Cortex of kidney (tissue), 1 donor: ENCODE measurements at places on chromosomes 3 and 15.

- DNase-seq: no peak
These were observed 52.4 kb downstream of the PRKCI start for GRCh38 chr3:170274641-170275040.

DNA sequence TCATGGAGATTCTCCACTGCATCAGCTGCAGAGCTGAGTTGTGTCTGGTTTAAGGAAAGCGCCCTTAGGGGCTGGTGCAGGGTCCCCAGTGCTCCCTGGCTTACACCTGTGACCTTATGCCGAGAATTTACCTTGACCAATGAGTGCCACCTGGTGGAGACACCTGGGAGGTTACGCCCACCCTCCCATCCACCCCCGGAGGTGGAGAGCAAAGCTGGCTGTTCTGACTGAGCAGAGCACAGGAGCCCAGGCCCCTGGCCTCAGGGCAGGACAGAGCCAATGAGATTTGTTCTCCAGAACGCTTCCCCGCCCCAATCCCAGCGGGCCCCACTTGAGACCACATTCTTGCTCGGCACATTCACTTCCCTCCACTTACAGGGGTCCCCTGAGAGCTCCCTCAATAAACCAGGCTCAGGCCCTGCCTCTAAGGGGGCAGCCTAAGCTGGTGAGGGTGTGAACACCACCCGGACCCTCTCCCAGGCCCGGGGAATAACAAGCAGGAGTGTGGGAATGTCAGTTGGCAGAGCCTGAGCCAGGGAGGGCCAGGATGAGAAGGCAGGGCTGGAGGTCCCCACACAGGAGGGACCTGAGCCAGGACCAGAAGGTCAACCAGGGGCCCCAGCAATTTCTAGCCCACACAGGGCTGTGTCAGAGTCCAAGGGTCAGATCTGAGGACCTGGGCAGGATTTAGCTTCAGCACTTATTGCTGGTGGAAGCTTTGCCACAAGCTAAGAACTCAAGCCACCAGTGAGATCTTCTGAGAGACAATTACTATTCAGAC lies 117.1 kb downstream of the TPRA1 start:
- no peak for DNase-seq

GRCh38 chr3:127050733-127051132 lies 67.8 kb downstream of the PLXNA1 start:
- no peak for DNase-seq

GRCh38 chr15:69463182-69463756 lies 10.7 kb downstream of the RPLP1 start:
- DNase-seq: no peak

- DNase-seq: no peak
These were observed 488.7 kb upstream of the AGTR1 start for GRCh38 chr3:148208975-148209374.

GRCh38 chr15:99408236-99409096 lies 157.2 kb downstream of the LRRC28 start:
- no peak for DNase-seq

- no peak for DNase-seq
These were observed 14.0 kb upstream of the SPINK8 start for GRCh38 chr3:48347500-48347899.

DNA sequence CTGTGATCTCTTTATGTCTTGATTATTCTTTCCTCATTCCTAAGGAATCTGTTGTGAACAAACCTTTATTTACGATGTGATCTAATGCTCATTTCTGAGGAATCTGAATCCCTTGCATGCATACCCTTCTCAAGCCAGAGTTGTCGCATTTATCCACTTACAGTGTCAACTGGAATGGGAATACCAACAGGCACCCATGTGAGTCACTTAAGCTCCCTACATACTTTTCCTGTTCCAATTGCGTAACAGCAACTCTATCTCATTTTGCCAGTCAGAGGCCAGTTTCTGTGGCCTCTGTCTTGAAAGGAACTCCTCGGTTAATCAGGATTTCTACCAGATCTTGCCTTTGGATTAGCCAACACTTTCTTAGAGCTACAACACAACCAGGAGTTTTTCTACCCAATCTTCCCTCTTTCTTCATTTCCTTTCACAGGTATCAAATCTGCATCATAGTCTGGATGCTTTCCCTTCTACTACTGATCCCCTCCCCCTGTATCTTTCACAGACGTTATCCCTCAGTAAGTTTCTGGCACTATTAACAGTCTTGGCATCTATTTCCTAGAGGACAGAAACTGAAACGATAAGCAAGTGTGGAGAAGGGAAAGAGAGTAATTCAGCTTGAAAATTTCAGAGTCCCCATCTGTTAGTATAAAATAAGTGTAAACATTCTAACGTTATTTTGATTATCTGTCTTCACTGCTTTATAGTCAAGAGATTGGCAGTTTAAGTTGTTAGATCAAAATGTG lies 66.8 kb upstream of the BCHE start:
- DNase-seq: no peak

- no peak for DNase-seq
These were observed 235.3 kb downstream of the KCNMB2 start for GRCh38 chr3:178771511-178771910.

DNA sequence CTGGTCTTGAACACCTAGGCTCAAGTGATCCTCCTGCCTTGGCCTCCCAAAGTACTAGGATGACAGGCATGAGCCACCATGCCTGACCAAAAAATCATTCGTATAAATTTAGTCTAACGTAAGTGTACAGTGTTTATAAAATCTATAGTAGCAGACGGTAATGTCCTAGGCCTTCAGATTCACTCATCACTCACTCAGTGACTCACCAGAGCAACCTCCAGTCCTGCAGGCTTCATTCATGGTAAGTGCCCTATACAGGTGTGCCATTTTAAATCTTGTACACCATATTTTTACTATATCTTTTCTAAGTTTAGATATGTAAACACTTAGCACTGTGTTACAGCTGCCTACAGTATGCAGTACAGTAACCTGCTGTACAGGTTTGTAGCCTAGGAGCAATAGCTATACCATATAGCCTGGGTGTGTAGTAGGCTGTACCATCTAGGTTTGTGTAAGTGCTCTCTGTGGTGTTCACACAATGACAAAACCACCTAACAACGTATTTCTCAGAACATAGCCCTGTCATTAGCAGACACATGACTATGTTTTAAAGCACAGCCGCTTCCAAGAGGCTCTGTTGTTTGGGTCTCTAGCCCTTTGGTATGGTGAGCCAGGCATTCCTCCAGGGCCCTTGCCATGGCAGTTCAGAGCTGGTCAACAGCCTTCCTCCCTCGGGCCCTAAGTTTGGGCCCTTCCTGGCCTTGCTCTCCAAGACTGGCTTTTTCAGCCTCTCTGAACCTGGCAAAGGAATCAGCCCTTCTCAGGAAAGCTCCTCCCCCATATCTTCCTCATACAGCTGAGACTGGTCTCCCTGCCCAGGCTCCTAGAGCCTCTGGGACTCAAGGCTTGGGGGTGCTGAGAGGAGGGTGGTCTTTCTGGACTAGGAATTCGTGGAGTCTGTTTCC lies 1.9 kb upstream of the CCDC9B start:
- DNase-seq: no peak

- DNase-seq: no peak
These were observed 212.2 kb upstream of the SUCLG2 start for GRCh38 chr3:67866571-67866970.

DNA sequence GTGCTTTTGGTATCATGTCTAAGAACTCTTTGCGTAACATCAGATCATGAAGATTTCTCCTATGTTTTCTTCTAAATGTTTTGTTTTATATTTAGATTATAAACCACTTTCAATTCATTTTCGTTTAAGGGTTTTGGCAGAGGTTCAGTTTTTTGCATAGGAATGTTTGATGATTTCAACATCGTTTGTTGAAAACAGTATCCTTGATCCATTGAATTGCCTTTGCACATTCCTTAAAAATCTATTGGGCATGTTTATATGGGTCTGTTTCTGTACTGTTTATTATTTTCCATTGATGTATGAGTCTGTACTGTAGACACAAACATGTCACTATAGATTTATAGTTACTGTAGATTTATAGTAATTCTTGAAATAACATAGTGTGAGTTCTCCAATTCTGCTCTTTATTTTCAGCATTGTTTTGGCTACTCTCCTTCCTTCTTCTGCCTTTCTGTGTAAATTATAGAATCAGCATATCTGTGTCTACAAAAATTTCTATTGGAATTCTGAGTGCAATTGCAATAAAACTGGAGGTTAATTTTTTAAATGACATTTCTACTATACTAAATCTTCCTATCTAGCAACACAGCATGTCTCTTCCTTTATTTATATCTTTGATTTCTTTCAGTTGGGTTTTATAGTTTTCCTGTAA lies 374.0 kb downstream of the SV2B start:
- DNase-seq: no peak

GRCh38 chr3:185318141-185318540 lies 44.8 kb upstream of the MAP3K13 start:
- DNase-seq: no peak

GRCh38 chr15:79185199-79185598 lies 94.6 kb upstream of the RASGRF1 start:
- DNase-seq: no peak

DNA sequence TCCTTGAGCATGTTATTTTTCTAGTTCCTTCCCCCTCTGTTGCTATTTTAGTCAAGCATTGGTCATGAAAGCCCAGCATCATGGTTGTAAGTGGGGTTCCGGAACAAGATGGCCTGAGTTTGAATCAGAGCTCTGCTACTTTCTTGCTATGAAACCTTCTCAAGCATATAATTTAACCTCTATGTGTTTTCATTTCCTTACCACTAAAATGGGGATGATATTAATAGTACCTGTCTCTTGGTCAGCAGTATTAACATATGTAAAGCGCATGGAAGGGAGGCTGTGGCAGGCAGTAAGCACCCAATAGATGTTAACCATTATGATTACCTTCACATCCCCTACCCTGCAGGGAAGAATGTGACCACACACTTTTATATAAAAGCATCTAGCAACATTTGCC lies 14.3 kb upstream of the SPRED1 start:
- DNase-seq: no peak

DNA sequence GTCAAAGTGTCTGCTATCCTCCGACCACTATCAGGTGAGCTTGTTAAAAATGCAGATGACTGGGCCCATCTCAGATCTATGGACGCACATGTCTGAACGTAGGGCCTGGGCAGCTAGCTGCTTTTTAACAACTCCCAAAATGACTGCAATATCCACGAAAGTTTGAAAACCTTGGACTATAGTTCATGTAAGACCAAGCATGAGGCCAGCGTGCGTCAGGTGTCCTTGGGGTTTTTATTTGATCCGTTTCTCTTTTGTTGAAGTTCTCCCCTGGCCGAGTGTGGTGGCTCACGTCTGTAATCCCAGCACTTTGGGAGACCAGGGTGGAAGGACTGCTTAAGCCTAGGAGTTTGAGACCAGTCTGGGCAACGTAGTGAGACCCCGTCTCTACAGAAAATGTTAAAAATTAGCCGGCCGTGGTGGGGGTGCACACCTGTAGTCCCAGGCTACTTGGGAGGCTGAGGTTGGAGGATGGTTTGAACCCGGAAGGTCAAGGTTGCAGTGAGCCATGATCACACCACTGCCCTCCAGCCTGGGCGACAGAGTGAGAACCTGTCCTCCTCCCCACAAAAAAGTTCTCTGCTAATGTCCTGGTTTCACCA lies 9.5 kb downstream of the SLC51A start:
- DNase-seq: no peak

DNA sequence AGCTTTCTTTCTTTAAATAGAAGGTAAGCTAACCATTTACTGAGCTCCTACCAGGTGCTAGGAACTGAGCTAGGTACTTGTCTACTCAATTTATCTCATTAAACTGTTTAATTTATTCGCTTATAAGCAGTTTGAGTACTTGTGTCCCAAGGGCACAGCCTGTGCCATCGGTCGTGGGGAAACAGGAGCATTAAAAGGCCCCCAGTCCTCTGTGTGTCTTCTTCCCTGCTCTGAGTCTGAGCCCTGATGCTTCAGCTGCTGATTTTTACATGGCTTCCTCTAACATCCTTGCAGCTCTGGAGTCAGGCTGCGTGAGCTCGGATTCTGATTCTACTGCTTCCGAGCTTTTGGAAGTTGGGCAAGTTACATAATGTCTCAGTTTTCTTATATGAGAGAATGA lies 239.5 kb downstream of the EDEM1 start:
- DNase-seq: no peak

- no peak for DNase-seq
These were observed 7.9 kb upstream of the PXYLP1 start for GRCh38 chr3:141223673-141224166.

DNA sequence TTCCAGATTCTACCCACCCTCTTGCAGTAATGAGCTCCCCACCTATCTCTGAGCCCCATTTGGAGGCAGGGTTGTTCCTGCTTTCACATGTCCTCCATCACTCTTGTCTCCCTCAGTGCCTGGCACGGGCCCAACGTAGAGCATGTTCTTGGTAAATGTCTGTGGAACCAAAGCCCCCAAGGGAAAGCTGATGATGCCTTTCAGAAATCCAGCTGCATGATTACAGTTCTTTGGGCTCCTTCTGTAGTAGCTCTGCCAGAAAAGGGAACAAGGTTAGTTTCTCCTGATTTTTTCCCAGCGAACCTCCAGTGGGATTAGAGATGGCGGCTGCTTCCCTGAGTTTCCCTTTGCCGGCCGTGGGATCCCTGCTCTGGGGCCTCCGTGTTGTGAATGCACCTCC lies 39.3 kb downstream of the CGNL1 start:
- DNase-seq: no peak

DNA sequence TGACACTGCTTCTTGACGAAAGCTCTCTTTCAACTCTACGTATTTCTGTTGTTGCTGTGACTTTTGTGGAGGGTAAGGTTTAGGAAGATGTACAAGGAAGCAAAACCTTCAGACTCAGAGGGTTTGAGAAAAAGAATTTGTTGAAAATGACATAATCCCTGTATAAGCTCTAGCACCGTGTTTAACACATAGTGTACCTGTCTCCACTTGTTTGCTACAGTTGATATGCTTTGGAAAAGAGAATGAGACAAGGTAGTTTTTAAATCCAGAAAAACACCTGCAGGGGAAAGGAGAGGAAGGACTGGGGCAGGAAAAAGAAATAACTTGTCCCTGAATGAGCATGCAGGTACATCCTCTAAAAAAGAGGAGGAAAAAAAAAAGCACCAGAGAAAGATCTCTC lies 29.6 kb upstream of the CP start:
- DNase-seq: no peak

DNA sequence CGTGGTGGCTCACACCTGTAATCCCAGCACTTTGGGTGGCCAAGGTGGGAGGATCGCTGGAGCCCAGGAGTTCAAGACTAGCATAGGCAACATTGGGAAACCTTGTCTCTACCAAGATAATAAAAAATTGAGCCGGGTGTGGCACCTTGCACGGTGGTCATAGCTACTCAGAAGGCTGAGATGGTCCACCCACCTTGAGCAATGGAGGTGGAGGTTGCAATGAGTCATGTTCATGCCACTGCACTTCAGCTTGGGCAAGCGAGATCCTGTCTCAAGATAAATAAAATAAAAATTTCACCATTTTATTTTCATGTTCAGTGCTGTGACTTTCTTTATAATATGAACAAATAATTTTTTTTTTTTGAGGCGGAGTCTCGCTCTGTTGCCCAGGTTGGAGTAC lies 12.5 kb downstream of the MAPK6 start:
- no peak for DNase-seq

- no peak for DNase-seq
These were observed 267.7 kb downstream of the TJP1 start for GRCh38 chr15:29554531-29554930.
